ENCODE measurements at places on chromosomes 3 and 15. TPM values are rescaled to one million over a fixed set of nuclear protein-coding genes. Genes with fewer than 3 reads are reported as not detected.

ADAMTS7 gene
- 0.49 TPM for total RNA-seq

A4GNT gene
- not detected for total RNA-seq

GASK1A gene
- 16.6 TPM for total RNA-seq

TNFSF10 gene
- 44.5 TPM for total RNA-seq

MUSTN1 gene
- total RNA-seq, result 9.5 TPM

SYNPR gene
- not detected for total RNA-seq

PLCB2 gene
- 18.0 TPM for total RNA-seq

TGM4 gene
- not detected for total RNA-seq

DNA sequence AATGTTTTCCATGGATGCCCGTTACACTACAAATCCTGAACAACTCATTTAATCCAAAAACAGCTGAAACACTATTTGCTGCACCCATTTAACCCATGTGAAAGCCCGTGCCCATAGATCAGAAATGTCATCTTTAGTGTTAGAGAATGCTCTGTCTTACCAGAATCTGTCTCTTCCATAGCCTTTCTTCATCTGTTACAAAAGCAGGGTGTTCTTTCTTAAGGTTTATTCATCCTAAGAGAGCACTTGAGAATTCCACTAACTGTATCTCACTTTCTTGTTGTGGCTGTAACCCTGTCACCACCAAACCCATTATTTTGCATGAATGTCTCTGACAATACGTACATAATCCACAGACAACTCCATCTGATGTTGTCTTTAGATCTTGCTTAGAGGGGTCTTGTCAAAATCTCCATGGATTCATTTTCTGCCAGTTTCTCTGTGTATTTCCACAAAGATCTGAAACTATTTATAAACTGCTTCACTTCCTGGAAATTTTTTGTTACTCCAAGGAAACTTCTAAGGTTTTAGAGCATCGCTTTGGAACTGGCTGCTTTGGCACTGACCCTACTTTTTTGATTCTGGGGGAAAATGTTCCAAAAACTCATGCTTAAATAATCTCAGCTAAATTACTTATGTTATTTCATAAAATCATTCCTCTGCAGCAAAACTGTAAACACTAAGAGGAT, 167.8 kb upstream of the CCDC54 start:
- no peak overlapping the region for H3K27ac ChIP-seq
- no peaks in the 10 kb centered on the region for H3K4me1 ChIP-seq
- no peak for DNase-seq
- H3K36me3 ChIP-seq, result no peaks in the 10 kb centered on the region
- H3K4me3 ChIP-seq, result no peak overlapping the region

- H3K27me3 ChIP-seq, result no peaks in the 10 kb centered on the region
- H3K36me3 ChIP-seq, result no peaks in the 10 kb centered on the region
- H3K4me1 ChIP-seq, result no peaks in the 10 kb centered on the region
These were observed 220.5 kb downstream of the TJP1 start for GRCh38 chr15:29601811-29602210.

DNA sequence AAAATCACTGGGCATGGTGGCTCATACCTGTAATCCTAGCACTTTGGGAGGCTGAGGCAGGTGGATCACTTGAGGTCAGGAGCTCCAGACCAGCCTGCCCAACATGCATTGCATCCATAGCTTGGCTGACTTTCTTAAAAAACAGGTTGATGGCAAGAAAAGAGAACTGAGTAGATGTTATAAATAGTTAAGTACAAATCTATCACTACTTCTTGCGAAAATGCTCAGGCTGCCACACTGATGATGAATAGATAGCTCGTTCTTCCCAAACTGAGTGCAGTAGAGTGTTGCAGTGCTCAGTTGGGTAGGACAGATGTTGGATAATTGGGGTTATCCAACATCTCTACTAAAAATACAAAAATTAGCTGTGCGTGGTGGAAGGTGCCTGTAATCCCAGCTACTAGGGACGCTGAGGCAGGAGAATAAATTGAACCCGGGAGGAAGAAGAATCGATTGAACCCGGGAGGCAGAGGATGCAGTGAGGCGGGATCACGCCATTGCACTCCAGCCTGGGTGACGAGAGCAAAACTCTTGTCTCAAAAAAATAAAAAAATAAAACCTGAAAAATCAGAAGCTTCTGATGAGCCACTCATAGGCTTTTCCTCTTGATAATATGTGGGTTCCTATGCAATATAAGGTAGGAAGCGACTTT, 1.2 kb downstream of the BTLA start:
- DNase-seq, result no peak
- H3K4me1 ChIP-seq, result no peaks in the 10 kb centered on the region
- no peak overlapping the region for H3K27ac ChIP-seq
- no peaks in the 10 kb centered on the region for H3K36me3 ChIP-seq

DNA sequence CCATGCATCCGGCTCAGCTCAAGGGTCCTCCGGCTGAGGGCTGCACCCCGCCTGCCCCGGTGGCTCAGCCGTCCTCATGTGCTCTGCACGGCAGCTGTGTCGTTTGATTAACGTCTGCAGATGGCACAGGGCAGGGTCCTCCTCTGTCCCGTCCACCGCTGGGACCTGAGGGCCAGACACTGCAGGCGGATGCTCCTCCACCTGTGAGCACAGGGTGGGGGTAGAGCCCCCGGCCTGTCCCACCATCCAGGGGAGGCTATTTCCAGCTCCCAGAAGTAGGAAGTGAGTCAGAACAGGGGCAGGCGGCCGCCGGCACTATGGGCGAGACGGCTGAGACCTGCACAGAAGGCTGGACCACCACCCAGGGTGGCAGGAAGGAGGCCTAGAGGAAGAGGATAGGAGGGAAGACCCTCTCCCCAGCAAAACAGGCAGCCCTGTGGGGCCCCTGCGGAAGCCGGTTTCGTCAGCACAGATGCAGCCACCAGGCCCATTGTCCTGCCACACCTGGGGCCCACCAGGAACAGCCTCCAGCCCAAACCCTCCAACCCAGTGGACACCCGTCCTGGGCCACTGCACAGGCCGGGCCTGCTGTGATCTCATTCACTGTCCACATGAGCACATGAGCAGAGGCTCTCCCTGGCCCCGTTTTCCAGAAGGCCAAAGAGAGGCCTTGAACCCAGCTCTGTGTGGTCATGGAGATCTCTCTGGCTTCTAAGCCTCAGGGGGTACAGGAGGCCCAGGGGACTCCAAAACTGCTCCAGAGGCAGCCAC, 12.6 kb upstream of the PLXND1 start:
- H3K36me3 ChIP-seq, result no peaks in the 10 kb centered on the region
- H3K4me1 ChIP-seq, result peaks cover 6% of the 10 kb centered on the region
- no peak for DNase-seq
- H3K27me3 ChIP-seq, result no peaks in the 10 kb centered on the region
- H3K27ac ChIP-seq, result peak overlapping the region; percentile 60

- no peaks in the 10 kb centered on the region for H3K36me3 ChIP-seq
- no peak overlapping the region for H3K4me3 ChIP-seq
- DNase-seq, result no peak
- H3K4me1 ChIP-seq, result no peaks in the 10 kb centered on the region
These were observed 13.7 kb downstream of the IQCH start for GRCh38 chr15:67267951-67268941.

DNA sequence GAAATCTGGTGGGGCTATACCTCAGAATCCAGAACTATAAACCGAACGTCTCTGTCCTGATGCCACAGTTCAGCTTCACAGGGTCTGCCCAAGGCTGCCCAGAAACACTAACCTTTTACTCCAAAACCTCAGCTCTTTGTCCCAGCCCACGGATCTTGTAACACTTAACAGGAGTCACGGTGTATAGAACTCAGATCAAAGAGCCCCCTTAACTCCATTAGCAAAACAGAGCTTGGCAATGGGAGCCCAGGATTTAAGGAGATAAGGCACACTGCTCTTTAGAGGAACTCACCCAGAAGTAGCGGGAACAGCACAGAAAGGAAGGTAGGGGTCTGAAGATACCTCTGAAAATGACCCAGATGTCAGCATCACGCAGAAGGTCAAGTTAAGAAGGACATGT, 68.8 kb upstream of the SOX14 start:
- H3K4me1 ChIP-seq, result no peaks in the 10 kb centered on the region
- no peak for DNase-seq
- no peaks in the 10 kb centered on the region for H3K27me3 ChIP-seq
- H3K36me3 ChIP-seq, result no peaks in the 10 kb centered on the region

DNA sequence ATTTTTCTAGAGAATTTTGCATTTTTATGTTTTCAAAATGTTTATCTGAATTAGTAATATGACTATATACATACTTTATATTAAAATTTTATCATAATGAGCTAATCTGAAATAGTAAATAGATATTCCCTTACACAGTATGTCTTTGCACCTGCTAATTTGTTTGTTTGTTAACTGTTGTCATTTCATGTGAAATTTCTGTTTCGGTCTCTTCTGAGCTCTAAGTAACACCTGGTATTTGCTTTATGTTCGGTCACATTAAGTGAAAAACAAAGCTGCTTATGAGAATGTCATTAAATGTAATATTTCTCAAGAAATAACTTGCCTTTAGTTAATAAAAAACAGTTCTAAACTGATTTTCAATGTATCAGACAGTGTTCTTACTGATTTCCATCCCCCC, 61.1 kb downstream of the FNDC3B start:
- H3K36me3 ChIP-seq, result no peaks in the 10 kb centered on the region
- H3K4me1 ChIP-seq, result peaks cover 85% of the 10 kb centered on the region
- no peak for DNase-seq
- H3K4me3 ChIP-seq, result no peak overlapping the region
- H3K27me3 ChIP-seq, result no peaks in the 10 kb centered on the region
- peak overlapping the region; percentile 90 for H3K27ac ChIP-seq

GRCh38 chr15:27741226-27741860, 357.8 kb downstream of the OCA2 start:
- no peaks in the 10 kb centered on the region for H3K27me3 ChIP-seq
- no peak overlapping the region for H3K4me3 ChIP-seq
- no peak overlapping the region for H3K27ac ChIP-seq
- DNase-seq, result no peak

GRCh38 chr3:168511428-168512014, 415.8 kb upstream of the GOLIM4 start:
- H3K27me3 ChIP-seq, result no peaks in the 10 kb centered on the region
- DNase-seq, result no peak
- H3K27ac ChIP-seq, result no peak overlapping the region

DNA sequence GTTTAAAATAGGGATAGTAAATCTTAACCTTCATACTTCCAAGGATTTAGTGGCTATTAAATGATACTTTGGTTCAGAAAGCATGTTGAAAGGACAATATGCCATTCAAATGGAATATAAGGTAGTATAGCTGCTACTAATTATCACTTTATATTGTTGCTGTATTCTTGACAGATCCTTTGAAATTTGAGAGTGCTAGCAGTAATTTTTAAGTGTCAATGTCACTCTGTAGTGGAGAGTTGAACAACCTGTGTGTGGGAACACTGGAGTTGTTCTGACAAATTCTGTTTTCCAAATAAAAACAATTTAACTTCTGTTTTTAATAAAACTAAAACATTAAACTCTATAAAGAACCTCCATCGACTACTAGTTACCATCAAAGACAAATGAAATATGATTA, 565.7 kb downstream of the FGF12 start:
- no peaks in the 10 kb centered on the region for H3K4me1 ChIP-seq
- H3K27ac ChIP-seq, result no peak overlapping the region
- no peak for DNase-seq
- H3K27me3 ChIP-seq, result no peaks in the 10 kb centered on the region

DNA sequence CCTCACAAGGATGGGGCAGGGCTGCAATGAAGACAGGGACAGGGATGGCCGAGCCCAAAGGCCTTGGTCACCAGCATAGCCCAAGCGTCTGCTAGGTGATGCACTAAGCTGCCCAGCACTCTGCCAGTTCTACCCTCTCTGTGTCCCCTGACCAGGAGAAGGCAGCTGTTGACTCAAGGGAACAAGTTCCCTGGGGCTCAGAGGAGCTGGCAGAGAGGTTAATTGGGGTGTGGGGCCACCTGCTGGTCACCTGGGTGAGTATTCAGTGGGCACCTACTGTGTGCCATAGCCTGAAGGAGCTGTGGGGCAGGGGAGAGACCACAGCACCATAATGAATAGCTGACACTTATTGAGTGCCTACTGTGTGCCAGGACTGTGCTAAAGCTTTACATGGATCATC, 22.0 kb upstream of the DOCK3 start:
- H3K4me3 ChIP-seq, result no peak overlapping the region
- DNase-seq, result no peak
- no peaks in the 10 kb centered on the region for H3K27me3 ChIP-seq
- H3K36me3 ChIP-seq, result no peaks in the 10 kb centered on the region
- H3K4me1 ChIP-seq, result no peaks in the 10 kb centered on the region

- no peak overlapping the region for H3K4me3 ChIP-seq
- H3K4me1 ChIP-seq, result peaks cover 11% of the 10 kb centered on the region
- H3K36me3 ChIP-seq, result no peaks in the 10 kb centered on the region
- no peaks in the 10 kb centered on the region for H3K27me3 ChIP-seq
These were observed 18.4 kb upstream of the BUB1B start for GRCh38 chr15:40142428-40142827.

- no peaks in the 10 kb centered on the region for H3K27me3 ChIP-seq
- no peaks in the 10 kb centered on the region for H3K36me3 ChIP-seq
- no peak overlapping the region for H3K4me3 ChIP-seq
- no peak overlapping the region for H3K27ac ChIP-seq
These were observed 50.7 kb upstream of the IGF1R start for GRCh38 chr15:98597666-98598065.

DNA sequence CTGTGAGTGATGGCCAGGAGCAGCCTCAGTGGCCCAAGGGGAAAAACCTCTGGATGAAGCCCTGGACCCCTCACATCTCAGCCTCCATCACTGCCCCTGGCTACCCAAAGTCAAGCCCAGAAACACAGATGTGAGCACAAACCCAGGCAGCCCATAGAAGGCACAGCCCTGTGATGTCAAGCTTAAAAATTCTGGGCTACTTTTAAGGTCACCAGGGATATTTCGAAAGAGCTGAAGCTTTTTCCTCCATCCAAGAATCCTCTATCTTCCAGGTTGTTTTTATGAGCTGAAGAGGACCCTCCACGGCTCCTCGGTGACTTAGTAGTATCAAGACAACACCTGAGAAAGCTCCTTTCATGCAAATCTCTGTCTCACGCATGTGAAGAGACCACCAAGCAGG, 11.5 kb downstream of the LIPC start:
- H3K4me3 ChIP-seq, result no peak overlapping the region
- H3K36me3 ChIP-seq, result no peaks in the 10 kb centered on the region
- H3K27me3 ChIP-seq, result no peaks in the 10 kb centered on the region
- H3K4me1 ChIP-seq, result peaks cover 14% of the 10 kb centered on the region

DNA sequence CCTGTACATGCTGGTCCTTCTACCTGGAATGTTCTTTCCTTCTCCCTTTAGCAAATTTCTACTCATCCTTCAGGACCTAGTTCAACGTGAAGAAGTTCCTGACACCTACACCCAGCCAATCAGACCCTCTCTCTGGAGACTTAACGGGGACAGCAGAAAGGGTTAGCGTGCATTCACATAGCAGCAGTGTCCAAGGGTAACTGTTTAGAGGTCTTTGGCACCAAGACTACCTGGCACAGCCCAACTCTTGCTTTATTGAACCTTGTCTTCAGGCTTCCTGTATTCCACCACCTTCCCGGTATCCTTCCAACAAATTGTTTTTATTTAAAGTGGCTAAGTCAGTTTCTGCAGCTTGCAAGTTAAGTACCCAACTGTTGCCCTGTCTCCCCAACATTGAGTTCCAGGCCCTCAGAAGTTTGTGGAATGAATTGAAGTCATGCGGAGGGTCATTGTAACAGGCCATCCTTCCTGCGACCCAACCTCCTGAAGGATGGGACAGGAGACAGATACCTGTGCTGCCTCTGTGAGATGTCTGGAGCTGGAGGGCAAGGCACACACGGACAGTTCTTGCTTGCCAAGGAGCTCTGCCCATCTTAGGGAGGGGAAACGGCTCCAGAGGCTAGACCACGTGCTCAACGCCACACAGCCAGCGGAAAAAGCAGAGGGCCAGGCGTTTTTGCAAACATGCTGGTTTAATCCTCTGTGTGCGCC, 14.4 kb upstream of the WNT7A start:
- no peaks in the 10 kb centered on the region for H3K27me3 ChIP-seq
- no peak overlapping the region for H3K4me3 ChIP-seq
- H3K27ac ChIP-seq, result no peak overlapping the region

Measured in right lobe of liver (tissue), 6 donors.